ENCODE measurements at places on chromosomes 1 and 21.

DNA sequence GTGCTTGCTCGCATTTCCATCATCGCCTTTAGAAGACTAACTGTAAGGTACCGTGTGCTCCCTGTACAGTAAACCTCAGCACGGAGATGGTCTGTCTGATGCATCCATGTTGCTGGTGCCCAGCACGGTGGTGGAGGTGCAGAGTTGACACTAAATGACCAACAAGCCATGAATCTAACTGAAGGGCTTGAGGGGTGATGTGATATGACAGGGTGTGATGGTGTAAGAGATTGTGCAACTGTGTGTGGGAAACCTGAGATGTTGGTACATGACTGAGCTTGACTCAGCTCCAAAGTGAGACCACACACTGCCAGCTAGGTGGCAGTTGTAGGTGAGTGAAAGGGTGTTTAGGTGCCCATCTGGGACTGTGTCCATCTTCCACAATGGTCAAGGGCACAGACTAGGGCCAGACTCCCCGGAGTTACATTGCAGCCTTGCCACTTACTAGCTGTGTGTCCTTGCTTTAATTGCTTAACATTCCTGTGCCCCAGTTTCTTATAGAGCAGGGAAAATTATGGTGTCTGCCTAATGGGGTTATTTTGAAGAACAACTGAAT lies 21.4 kb downstream of the SLC2A1 start:
- DNase-seq, result peak; percentile 98

DNA sequence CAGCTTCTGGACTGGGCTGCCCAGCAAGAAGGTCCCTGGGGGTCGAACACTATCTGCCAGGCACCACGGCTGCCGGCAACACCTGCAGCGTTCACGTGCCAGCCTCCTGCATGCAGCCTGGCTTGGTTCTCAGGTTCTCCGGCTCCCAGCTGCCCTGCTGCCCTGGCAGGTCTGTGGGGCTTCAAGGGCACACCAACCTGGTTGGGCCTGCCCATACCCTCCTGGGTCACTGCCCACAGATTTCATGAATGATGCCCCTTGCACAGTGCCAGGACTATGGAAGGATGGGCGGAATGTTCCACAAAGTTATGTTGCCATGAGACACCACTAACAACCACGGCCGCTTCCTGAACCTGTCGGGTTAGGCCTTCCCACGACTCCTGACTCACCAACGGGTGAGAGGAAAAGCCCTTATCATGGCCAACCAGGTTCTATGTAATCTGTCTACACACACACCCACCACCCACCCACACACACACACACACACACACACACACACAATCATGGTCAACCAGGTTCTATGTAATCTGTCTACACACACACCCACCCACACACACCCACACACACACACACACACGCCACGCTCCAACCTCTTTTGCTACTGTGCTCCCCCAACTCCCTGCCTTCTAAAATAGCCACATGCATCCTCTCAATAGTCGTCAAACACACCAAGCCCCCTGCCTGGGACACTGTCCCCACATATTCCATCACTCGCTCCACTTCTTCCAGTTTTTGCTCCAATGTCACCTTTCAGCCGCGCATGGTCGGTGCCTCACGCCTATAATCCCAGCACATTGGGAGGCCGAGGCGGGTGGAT lies 32.2 kb downstream of the HSPG2 start:
- DNase-seq, result peak; percentile 93

DNA sequence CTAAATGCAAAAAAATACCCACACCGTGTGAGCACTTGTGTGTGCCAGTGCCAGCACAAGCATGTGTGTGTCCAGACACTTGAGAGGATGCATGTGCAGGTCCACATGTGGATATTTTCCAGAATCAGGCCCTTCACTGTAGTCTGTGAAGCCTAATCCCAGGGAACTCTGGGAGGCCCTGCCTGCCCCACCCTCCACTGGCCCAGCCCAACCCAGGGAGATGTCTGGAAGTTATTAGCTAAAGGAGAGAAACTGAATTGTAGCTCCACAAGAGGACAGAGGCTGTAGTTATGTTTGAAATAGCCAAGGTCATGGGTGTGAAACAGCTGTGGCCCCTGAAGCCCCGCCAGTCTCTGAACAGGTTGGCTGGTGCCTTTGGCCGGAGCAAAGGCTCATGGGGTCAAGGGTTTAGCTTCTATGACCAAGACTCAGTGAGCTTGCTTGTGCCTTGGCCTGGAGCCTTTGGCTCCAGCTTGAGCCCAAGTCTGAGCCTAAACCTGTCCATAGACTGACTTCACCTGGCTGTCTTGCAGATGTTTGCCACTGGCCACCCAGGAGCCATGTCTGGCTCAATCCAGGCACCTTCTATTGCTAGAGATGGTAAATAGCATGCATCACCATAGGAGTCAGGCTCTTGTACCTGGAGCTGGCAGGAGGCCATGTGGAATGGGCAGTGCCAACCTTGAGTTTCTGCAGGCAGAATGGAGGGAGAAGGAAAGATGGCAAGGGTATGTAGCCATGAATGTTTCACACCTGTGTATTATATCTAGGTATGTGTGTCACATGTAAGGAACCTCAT lies 69.9 kb downstream of the TMEM53 start:
- no peak for DNase-seq

DNA sequence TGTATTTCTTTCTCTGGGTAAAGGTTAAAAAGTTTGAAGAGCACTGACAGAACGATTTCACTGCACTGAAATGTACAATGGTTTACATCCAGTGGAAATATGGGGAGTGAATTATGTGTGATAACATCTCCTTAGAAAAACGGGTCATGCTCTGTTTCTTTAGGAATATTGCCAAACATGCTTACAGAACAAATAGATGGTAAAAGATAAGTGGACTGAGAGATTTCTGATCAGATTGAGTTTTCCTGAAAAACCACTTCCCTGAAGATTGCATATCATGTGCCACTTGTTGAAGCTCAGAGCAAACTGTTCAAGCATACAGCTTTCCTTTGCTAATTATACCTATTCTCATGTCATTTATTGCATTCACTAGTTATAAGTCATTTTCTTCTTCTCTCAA lies 29.9 kb upstream of the DISP1 start:
- DNase-seq, result no peak

DNA sequence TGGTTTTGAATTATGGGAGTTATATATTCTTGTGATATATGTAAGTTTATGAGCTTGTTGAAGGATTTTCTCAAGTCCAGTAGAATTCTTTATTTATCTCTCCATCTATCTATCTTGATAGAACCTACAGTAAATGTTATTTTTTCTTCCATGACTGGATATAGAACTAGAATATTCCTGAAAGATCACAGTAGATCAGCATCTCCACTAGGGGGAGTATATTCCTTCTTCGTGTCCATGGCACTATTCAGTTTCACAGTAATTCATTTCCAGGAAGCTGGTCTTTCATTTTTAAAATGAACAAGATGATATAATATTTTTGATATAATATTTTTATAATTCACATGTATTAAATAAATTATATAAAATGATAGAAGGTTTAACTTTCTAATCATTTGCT lies 18.8 kb downstream of the TMPRSS15 start:
- peak; percentile 3 for DNase-seq

GRCh38 chr1:152479792-152480595 lies 30.6 kb upstream of the LCE5A start:
- DNase-seq, result no peak

GRCh38 chr1:147723691-147724323 lies 36.6 kb downstream of the GJA5 start:
- peak; percentile 51 for DNase-seq

GRCh38 chr1:175693364-175693763 lies 50.0 kb downstream of the TNR start:
- no peak for DNase-seq

- no peak for DNase-seq
These were observed 28.3 kb downstream of the RHOU start for GRCh38 chr1:228763561-228763960.

DNA sequence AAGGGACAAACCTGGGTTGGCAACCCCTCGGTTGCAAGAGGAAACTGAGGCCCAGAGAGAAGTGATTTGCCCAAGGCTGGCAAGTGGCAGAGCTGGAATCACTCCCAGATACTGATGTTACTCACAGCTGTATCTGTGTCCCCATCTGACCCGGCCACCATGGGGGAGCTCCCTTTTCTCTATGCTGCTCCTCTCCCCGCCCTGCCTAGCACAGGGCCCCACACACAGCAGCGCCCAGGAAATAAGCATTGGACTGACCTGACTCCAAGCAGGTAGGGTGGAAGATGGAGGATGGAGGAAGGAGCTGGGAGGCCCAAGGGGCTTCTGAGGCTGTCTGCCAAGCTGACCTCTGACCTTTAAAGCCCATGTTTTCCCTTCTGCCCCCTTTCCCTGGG lies 3.0 kb upstream of the FBLIM1 start:
- DNase-seq, result no peak

DNA sequence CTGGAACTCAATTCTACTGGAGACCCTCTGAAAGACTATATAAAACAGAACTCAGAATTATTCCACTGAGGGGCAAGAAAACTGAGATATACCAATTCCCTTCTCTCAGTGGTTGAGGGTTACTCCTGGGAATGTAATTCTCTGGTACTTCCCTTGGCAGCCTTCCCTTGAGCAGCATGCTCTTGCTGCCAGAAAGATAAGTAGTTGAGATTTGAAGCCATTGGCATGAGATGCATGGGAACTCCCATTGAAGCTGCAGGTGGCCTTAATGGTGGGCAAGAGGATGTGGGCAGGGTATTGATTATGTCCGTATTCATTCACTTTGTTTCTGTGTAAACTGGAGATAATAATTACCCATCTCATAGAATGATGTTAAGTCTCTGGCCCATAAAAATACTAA lies 28.6 kb upstream of the C1orf185 start:
- no peak for DNase-seq

GRCh38 chr1:9892563-9893528 lies 17.2 kb downstream of the CTNNBIP1 start:
- DNase-seq, result peak; percentile 97

DNA sequence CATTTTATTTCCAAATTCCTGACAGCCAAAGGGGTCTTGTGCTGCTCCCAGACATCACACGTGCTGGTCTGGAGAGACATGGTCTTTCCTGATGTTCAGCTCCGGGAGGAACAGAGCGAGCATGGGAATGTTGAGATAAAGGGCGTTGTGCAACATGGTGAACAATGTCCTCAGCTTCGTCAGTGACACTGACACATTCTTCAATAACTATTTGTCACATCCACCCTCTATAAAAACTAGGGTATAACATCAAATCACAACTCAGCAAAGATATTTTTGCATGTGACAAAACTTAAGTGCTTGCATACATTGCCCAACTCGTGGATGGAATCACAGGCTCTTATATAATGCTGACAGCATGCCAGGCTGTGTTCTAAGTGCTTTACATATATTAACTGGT lies 42.4 kb upstream of the GRHL3 start:
- no peak for DNase-seq

GRCh38 chr1:25645637-25646400 lies 29.2 kb downstream of the MAN1C1 start:
- no peak for DNase-seq

GRCh38 chr1:22250724-22251123 lies 107.8 kb upstream of the WNT4 start:
- DNase-seq, result no peak

DNA sequence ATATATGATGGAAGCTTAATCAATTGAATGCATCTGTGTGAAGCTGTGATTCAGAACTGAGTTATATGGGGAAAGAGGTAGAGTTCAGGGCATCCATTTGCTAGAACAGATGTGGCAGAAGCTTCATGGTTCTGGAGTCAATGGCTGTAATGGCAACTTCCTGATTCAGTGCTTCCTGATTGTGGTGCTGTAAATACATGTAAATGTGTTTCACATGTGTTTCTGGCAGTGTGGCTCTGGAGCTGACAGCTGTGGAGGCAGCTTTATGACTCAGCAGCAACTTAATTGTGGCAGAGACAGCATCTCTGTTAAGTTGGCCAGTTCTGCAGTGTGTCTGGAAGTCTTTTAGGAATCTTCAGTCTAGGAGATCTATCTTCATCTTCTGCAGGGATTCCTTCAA lies 226.6 kb upstream of the ZRANB2 start:
- peak; percentile 71 for DNase-seq

DNA sequence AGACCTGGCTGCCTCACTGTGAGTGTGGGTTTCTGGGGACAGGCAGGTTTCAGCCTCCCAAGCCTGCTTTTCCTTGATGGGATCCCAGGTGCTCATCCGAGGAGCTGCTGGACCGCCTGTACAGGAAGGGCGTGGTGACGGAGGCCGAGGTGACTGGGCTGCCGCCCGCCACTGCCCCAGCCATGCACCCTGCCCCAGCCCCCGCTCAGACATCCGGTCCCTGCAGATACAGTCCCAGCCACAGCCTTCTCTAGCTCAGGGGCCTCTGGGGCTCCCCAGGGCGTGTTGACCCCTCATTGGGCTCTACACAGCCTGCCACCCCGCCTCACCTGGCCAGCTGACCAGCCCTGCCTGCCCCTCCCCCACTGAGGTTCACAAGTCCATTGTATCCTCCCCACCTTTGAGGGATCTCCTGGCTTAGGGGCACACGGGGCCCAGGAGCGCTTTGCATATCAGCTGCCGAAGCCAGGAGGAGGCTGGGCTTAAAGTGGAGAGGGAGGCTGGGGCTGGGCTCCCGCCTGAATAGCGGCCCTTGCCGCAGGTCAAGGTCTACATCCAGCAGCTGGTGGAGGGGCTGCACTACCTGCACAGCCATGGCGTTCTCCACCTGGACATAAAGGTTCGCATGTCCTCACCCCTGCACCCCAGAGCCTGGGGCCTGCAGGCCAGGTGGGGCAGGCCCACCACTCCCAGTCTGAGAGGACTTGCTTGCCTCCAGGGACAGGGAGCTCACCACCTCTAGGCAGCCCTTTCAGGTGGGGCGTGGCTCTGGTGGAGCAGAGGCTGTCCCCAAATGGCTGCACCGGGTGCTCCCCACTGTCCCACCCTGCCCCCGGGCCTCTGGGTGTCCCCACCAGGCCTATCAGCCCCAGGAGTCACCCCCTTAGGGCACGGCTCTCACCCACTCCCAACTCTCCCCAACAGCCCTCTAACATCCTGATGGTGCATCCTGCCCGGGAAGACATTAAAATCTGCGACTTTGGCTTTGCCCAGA lies 38.5 kb downstream of the TRIM11 start:
- peak; percentile 14 for DNase-seq

GRCh38 chr1:99496067-99496466 lies 149.8 kb upstream of the PALMD start:
- peak; percentile 47 for DNase-seq

DNA sequence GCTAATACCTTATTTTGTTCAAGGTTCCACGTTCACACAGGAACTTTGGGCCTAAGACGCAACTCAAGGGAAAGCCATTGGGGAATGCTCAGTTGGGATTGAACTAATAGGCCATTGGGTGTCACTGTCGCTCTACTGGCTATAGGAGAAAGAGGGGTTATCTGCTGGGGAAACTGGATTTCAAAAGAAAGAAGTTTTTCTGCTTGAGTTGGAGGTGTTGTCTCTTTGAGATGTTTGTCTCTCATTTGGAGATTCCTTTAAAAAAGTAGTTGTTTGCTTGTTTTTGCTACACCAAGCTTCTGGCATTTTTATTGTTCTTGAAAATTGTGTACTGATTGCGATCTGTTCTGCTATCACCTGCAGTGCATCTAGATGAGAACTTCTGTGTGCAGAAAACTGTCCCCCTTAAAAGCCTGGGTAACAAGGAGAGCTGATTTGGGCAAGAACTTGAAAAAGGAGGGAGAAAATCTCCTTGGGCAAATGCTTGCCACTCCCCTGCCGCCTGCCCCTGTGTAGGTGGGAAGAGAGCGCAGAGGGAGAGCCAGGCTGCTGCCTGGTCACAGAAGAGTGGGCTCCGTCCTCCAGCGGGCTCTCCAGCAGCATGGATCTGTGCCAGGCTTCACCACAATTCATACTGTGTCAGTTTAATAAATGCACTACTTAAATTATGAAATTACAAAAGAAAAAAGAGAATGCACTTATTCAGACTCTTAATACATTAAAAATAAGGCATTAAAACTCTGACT lies 39.9 kb downstream of the PEX14 start:
- peak; percentile 42 for DNase-seq

- DNase-seq, result no peak
These were observed 133.2 kb upstream of the BARHL2 start for GRCh38 chr1:90850181-90850897.
